ENCODE measurements at places on chromosomes 2 and 18. TPM values are rescaled to one million over a fixed set of nuclear protein-coding genes. Genes with fewer than 3 reads are reported as not detected.

POMC gene
- 32.9 TPM for total RNA-seq

SERPINB10 gene
- not detected for total RNA-seq

FAP gene
- total RNA-seq: not detected

VWA3B gene
- total RNA-seq: not detected

TUBA3D gene
- total RNA-seq: 1.4 TPM

AQP12A gene
- total RNA-seq: not detected

TUBB8B gene
- not detected for total RNA-seq

IL1RL2 gene
- total RNA-seq: 0.35 TPM

REG3A gene
- total RNA-seq: not detected

- no peak for DNase-seq
Observed at GRCh38 chr2:153386481-153386897, 92.1 kb downstream of the RPRM start.

- no peak for DNase-seq
Observed at GRCh38 chr18:47108998-47109405, 41.3 kb downstream of the HDHD2 start.

- no peak for DNase-seq
Observed at GRCh38 chr2:186551323-186552050, 38.4 kb upstream of the ITGAV start.

DNA sequence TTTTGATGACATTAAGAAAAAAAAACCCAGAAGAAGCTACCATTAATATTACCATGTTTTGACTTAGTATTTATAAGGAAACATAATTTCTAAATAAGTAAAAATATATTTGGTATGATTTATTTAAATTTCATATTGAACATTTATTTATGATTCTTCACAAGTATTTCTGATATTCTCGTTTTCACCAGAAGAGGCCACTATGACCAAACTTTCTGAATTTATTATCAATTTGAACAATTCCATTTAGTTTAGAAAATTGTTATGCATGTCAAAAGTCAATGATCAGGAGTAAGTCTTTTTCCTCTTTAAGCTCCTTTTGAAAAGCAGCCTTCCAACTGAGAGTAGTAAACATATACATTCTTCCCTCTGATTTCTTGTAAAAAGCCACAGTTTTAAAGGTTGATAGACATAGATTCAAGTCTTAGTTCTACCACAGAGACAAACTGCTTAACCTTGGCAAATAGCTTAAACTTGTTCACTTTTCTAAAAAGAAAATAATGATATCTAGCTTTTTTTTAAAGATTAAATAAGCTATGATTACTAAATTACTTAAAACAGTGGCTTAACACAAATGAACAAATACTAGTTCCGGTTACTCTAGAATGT lies 329.9 kb downstream of the TRIB2 start:
- no peak for DNase-seq

GRCh38 chr2:57126410-57126809 lies 920.2 kb upstream of the VRK2 start:
- no peak for DNase-seq

- DNase-seq: no peak
Observed at GRCh38 chr2:60215386-60215901, 338.0 kb downstream of the BCL11A start.

DNA sequence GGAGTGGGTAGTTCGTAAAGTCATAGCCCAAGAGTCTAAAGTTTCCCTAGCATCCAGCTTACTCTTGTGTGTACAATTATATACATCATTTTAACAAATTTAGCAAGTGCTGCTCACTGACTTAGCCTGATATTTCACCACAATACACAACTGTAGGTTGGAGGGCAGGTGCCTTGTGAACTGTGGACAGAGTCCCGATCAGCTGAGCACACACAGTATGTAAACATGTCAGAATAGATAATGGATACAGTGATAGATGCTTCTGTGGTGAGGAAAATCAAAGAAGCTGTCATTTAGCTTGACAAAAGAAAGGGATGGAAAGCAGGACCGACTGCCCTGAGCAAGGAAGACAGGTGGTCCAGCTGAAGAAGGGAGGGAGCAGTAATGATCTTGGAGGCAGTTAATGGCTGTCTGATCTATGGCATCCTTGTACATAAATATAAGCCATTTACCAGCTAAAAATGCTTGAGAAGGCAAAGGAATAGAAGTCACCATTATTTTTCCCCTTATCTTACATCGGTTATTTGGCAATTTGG lies 372.8 kb upstream of the UBE2E3 start:
- DNase-seq: no peak

GRCh38 chr2:214652473-214652872 lies 157.0 kb downstream of the BARD1 start:
- no peak for DNase-seq

Measured in gastrocnemius medialis (tissue), 4 donors.